ENCODE measurements at places on chromosomes 5 and 9.

DNA sequence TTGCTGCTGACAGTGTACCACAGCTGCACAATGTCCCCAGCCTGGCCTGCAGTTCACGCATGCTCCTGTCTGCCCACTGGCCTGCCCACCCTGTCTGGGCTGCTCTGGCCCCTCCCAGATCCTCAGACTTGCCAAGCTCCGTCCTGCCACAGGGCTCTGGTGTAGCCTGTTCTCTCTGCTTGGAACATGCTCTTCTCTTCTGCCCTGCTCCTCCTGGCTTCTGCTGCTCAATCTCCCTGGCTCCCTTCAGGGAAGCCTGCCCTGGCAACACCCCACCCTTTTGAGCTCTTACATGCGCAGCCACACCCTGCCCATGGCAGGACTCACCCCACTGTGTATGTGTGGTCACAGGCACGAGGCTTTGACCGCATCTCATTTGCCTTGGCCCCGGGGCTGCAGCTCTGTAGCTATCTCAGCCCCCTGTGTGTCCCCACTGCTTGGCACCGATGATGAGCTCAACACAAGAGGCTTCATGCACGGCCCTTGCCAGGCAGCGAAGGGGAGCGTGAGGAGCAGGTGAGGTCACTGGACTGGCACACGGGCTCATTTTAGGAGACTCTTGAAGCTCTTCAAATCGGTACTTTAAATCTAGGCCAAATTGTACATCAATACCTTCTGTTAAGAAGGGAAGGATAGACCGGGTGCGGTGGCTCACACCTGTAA is 20.4 kb upstream of the BRD3 start:
- DNase-seq, result no peak

DNA sequence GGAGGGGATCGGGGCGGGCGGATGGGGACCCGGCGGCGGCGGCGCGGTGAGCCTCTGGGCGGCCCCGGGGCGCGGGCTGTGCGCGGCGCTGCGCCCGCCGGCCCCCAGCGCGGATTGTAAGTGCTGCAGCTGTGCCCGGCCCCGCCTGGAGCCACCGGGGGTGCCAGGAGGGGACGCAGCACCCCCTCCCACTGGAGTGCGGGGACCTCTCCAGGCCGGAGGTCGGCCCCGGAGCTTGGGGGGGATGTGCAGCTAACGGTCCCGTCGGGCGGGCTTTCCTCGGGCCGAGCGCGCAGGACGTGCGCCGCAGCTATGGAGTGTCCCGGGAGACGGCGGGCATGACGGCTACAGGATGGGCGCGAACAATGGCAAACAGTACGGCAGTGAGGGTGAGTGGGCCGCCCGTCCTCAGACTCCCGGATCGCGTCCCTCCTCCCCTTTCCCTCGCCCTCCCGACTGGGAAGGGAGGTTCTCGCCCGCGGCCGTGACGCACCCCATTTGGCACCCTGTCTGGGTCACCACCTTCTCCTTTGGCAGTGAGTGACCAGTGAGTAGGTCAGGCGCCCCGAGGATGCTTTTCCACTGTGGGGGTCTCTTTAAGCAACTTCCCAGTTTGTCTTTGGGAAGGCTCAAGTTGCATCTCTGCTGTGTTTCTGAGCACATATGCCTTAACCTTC is 483 bp downstream of the FBXL7 start:
- no peak for DNase-seq

DNA sequence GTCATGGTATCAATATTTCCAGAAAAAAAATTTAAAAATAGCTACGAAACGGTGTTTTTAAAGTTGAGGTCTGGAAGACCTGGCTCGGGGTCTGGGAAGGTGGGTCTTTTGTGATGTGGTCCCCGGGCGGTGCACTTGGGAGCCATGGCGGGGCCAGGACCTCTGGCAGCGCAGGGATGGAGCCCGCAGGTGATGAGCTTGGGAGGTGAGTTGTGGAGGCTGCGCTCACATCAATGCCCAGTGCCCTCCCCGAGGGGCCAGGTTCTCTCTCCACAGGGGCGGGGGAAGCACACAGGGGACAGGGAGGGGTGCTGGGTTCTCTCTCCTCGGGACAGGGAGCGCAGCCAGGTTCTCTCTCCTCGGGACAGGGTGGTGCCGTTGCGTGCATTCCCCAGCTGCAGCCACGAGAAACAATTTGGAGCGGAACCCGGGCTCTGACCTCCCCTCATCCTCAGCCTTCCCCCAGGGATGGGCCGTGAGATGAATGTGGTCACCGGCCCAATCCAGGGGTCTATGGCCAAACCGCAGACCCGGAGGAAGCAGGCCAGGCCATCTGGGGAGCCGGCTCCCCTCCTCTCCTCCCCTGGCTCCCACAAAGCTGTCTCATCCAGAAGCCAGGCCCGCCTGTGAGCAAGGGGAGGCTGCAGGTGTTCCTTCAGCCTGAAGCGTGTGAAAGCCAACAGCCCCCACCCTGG is 25.8 kb downstream of the DBH start:
- no peak for DNase-seq

DNA sequence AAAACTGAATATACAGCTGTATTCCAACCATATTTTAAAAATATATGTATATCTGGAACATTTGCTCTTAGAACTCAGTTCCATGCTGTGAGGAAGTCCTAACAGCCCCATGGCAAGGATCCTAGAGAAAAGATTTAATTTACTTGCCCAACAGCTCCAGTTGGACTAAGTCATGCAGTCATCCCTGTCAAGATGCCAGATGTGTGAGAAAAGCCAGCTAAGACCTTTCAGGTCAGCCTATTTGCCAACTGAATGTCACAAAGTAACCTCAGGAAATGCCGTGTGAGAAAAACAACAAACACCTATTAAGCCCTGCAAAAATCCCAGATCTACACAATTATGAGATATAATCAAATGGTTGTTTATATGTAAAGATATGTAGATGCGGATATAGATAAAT is 416.3 kb downstream of the NR2F1-AS1 start:
- DNase-seq, result no peak

DNA sequence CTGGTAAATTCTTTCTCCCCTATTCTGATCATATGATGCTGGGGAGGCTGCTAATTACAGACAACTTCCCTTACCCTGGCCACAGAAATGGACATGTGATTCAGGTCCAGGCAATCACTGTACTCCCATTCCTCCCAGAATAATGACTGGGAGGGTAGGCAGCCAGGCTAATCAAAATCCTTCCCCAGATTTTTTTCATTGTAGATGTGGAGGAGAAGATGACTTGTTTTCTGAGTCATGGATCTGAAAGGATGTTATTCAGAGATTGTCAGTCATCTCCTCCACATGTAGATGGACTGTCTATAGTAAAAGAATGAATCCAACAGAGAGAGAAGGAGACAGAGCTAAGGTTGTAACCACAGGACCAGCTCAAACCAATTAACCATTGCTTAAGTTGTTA is 123.9 kb upstream of the PUM3 start:
- DNase-seq, result no peak

- DNase-seq, result peak; percentile 45
These were observed at the start of gene F2R for GRCh38 chr5:76715736-76716455. Gene F2R, plus strand, starts transcription at chr5:76716126. Its CDS starts 182 bp downstream, at chr5:76716308.

- no peak for DNase-seq
These were observed 20.8 kb upstream of the QRFP start for GRCh38 chr9:130917168-130917960.

DNA sequence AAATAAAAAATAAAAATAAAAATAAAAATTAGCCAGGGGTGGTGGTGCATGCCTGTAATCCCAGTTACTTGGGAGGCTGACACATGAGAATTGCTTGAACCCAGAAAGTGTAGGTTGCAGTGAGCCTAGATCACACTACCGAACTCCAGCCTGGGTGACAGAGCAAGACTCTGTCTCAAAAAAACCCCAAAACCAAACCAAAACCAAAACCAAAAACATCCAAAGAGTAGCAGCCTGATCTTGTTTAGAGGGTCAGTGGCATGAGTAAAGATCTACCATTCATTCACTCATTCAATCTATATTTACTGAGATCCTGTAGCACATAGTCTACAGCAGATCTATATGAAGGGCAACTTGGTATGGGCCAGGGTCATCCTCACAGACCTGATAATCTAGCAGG is 202.4 kb downstream of the MAPKAP1 start:
- DNase-seq, result no peak

- DNase-seq, result peak; percentile 40
These were observed 41.8 kb upstream of the KDM4C start for GRCh38 chr9:6715755-6716643.

- DNase-seq, result no peak
These were observed 313.6 kb downstream of the KCTD16 start for GRCh38 chr5:144484124-144484897.

- DNase-seq, result no peak
These were observed 435 bp upstream of the CDX1 start for GRCh38 chr5:150166037-150166649.

GRCh38 chr9:113536483-113537228 is 73.1 kb downstream of the RGS3 start:
- no peak for DNase-seq

DNA sequence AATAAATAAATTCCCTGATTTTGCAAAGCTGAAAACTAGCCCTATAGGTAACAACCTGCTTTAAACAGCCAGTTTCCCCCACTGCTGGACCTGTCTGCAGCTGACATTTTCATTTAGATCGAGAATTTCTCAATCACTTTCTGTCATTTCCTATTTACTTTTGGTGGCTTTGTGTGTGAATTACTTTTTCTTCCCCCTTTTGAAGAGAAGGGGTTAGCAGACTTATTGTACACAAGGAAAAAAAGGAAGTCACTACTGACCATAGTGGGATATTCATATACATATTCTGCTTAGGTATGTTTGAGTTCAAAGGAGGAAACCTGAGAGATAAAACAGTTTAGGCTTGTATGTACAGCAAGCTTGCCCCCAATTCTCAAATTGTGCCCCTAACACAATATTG is 27.0 kb upstream of the IFNB1 start:
- DNase-seq, result no peak

GRCh38 chr5:106397700-106398099 is 1273.0 kb downstream of the EFNA5 start:
- no peak for DNase-seq

DNA sequence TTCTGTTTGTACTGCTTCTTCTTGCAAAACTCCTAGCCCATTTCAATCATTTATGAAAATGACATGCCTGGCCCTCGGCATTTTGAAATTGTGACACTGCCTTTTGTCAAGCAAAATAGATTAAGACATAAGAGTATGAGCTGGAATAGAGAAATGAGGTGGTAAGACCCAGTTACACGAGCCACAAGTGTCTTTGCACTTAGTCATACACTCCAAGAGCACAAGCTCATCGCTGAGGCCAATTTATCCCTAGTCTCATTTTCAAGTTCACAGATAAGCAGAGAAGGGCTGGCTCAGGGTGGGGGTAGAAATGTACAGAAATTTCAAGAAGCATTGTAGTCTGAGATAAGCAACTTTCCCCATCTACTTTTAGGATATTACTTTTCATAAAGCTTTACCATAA is 40.6 kb upstream of the MAP1B start:
- no peak for DNase-seq

- DNase-seq, result no peak
These were observed 537.2 kb upstream of the TLE4 start for GRCh38 chr9:79034583-79034982.

DNA sequence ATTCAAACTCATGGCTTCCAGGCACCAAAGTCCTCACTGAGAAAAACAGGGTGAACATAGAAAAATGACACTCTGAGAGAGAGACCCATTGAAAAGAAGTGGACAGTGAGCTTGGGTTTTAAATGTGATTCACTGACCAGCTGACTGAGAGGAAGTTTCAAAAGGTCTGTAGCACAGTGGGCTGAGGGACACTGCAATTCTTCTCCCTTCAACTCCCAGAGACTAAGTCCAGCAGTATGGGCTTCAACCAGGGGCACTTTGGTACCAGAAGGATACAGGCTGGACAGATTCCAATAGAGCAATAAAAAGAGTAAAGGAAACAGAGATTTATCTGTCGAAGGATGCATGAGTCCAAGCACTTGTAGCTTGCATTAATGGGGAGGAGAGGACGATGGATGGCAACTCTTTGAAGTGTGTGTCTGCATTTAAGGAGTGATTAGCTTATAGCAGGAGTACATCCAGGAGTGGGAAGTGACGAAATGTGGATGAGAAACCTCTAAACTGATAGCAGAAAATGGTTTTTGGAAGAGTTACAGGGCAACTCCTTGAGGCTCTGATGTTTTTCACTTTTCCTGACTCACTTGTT is 117.0 kb upstream of the ANKRD55 start:
- no peak for DNase-seq

DNA sequence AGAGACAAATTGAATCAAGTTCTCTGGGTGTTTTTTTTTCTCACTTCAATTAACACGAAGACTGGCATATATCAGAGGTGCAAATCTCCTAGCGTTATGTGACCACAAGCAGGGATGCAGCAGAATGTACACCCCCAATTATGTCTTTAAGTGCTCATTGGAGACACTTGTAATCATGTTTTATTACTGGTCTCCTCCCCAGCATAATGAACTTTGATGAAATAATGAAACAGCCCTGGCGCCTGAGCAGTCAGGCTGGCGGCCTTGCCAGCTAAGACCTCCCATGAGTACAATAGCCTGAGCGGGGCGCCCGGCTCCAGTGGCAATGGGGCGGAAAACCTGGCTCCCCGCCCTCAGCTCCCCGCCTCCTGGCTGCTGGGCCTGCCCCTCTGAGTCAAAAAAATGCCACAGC is 209.4 kb upstream of the MSX2 start:
- DNase-seq, result no peak

GRCh38 chr5:176608937-176609723 is 826 bp downstream of the GPRIN1 start:
- no peak for DNase-seq

- no peak for DNase-seq
These were observed 53.8 kb upstream of the PSD2 start for GRCh38 chr5:139741823-139742172.

DNA sequence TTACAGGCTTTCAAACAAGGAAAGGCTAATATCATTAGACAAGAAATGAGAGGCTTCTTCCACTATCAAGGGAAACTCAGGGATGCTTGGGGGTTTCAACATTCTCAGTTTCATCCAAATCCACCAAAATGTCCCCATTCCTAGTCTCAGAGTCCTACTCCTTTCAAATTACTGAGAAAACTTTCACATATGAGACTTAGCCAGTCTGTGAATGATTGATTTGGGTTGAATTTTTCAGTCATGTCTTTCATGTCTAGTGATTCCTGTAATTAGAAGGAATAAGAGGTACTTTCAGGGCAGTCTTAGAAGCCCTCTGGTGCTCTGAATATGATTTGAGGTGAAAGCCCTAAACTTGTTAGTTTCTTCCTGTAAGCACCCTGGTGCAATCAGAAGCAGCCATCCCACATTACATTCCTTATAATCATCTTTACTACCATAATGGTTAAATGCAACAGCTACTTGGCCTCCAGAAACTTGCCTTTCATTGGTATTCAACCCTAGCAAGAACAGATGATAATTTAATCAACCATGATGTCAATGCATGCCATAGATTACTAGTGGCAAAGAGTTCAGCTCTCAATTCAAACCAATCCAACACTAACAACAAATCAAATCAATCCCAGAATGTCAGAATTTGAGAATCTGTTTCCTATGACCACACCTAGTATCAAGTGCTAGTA is 50.7 kb upstream of the RIC1 start:
- DNase-seq, result no peak

GRCh38 chr5:151213803-151214613 is 9.9 kb downstream of the CCDC69 start:
- peak; percentile 68 for DNase-seq

GRCh38 chr5:154087260-154087659 is 48.5 kb downstream of the MFAP3 start:
- no peak for DNase-seq

All from activated T-helper 1 cell treated with anti-CD3 and anti-CD28 coated beads, Interleukin-2, amount 50 U/mL, for 16 hours (primary cell).